ENCODE measurements at places on chromosomes 4 and X.
A peak's percentile ranks its signal among the peaks of the same experiment; 100 is the strongest.

DNA sequence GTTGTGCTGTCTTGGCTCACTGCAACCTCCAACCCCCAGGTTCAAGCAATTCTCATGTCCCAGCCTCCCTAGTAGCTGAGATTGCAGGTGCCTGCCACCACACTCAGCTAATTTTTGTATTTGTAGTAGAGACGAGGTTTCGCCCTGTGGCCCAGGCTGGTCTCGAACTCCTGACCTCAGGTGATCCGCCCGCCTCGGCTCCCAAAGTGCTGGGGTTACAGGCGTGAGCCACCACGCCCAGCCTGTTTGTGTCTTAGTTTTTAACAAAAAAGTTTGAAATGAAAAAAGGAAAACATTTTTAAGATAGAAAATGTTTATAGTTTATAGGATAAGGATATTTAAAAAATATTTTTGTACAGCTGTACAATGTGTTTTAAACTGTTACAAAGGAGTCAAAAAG lies 62.4 kb downstream of the CAPN6 start:
- no peak for DNase-seq

DNA sequence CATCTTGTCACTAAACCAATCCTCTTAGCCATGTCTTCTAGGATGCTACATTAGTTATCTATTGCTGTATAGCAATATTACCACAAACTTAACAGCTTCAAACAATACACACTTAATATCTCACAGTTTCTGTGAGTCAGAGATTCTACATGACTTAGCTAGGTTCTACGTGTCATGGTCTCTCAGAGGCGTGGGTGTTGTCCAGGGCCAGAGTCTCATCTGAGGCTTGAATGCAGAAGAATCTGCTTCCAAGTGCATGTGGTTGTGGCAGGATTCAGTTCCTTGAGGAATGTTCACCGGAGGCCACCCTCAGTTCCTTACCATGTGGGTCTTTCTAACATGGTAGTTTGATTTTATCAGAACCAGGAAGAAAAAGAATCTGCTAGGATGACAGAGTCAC lies 26.4 kb downstream of the PPP1R2C start:
- DNase-seq = no peak

DNA sequence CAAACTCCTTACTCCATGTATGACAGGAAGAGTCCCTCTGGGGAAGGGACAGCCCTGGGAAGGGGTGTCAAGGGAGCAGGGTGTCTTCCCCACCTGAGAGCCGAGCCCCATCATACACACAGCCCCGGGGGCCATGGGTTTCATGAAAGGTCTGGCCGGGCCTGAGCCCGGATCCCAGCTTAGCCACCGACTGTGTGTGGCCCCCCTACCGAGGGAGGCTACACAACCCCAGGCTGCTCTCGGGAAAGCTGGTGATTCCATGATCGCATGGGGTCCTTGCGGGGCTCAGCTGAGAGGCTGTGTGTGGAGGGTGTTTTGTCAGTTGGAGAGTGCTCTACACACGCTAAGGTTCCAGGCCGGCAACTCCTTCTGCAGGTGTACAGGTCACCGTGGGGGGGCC lies 55.6 kb downstream of the SORCS2 start:
- DNase-seq = no peak

GRCh38 chrX:153334654-153335295 lies 822 bp downstream of the ZNF275 start:
- DNase-seq = no peak

- DNase-seq = no peak
These were observed 346.2 kb downstream of the MAGEB5 start for GRCh38 chrX:26562156-26562555.

DNA sequence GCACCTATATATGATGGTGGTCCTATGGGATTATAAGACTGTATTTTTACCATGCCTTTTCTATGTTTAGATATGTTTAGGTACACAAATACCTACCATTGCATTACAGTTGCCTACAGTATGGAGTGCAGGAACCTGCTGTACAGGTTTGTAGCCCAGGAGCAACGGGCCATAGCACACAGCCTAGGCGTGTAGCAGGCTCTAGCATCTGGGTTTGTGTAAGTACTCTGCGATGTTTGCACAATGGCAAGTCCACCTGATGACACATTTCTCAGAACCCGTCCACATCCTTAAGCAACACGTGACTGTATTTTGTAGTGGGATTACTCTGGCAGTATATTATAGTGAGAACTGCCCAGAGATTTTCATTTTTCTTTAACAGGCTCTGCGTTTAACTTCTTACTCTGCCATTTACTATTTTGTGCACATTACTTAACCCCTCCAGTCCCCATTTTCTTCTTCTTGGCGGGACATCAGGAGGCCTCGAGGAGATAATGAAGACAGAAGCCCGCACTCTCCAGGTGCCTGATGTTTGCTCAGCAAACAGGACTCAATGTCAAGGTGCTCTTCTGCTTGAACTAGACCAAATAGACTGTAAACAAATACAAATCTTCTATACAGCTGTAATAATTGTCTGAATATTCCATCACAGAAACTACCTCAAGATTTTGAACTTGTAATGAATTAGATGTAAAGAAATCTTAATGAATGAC lies 102.0 kb upstream of the PDLIM3 start:
- no peak for DNase-seq

DNA sequence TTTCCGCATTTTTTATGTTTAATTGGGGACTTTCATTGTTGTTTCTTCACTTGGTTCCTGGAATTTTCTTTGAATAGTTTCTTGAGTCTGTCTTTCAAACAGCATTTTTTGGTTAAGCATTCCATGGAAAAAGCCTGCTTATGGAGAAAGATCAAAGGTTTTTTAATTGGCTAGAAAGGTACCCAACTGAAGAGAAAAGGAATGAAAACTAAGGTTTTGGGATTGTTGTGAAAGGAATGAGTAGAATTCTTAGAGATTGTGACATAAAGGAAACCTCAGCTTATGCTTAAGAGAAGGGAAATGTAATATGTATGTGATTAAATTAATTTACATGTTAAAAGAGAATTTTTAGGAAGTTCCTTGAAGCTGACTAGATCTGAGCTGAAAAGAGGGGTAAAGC lies 82.8 kb downstream of the CCKAR start:
- DNase-seq = no peak

- DNase-seq = no peak
These were observed 1.3 kb downstream of the ANTXR2 start for GRCh38 chr4:80071604-80072227.

- no peak for DNase-seq
These were observed 356.7 kb downstream of the GALNTL6 start for GRCh38 chr4:172169871-172170270.

DNA sequence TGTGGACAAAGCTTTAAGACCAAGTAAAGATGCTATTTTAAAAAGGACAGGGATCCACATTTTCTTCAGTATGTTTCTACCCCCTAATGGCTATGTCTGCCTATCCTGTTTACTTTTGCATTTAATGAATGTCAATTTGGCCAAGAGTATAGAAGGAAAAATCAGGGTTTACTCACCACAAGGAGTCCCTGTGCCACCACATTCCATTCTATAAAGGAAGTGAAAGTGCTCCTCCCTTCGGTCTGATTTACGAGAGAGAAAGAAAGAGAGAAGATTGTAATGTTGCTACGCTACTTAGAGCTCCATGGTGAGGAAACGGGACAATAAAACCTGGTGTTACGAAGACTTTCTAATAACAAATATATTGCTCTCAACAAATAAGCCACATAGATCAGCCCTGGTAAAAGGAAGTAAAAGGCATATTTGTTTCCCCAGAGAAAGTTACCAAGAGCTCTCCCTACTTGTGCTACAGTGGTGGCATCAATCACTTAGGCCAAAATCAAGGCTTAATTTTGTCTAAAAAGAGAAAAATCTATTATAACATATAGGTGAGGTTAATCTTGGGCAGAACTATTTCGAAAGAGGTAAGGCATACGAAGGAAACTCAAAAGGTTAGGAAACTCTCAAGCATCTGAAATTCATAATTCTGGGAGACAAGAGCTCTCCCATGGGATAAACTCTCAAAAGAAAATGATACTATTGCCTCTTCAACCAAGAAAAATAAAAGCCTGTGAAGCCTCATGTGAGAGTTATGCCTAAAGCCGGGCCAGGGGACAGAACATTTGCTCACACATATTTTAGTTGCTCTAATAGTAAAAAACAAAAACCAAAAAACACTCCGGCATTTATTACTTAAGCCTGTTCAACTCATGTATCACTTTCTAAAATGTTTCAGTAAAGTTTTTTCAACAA lies 29.5 kb downstream of the TAPT1 start:
- DNase-seq = no peak

GRCh38 chrX:53239474-53239873 lies 14.5 kb upstream of the KDM5C start:
- peak; percentile 36 for DNase-seq

DNA sequence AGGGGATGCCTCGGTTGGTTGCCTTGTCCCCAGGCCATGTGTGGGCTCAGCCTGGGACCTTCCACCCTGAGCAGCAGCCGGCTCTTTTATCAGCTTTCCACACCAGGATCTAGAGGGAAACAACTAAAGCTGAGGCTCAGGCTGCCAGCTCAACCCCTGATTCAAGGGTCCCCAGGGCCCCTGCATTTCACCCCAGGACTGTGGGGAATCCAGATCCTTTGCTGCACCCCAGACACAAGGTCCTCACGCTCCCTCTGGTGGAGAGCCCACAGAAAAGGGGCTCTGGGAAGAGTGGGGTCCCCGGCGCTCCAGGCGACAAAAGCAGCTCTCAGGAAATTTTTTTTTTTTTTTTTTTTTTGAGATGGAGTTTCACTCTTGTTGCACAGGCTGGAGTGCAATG lies 64.3 kb downstream of the ZFYVE28 start:
- DNase-seq = no peak

- no peak for DNase-seq
These were observed 147.2 kb upstream of the BANK1 start for GRCh38 chr4:101643186-101643837.

DNA sequence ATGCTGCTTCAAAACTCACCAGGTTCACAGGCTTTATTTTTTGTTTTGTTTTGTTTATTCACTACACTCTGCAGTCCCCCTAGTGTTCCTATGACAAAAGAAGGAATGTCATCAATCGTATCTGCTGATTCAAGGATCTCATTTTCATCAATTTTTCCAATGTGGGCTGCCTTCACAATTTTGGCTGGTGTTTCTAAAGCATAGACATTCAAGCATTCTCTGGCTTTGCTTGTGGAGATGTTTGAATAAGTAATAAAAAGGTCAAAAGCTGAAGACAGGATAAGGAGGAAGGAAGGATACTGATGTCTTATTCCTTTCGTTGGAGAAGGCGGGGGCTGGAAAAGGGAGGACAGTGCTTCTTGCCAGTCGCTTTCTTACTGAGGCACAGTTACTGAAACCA lies 12.2 kb upstream of the KCNIP4 start:
- DNase-seq = no peak

GRCh38 chr4:185945252-185945651 lies 123.7 kb upstream of the TLR3 start:
- no peak for DNase-seq

DNA sequence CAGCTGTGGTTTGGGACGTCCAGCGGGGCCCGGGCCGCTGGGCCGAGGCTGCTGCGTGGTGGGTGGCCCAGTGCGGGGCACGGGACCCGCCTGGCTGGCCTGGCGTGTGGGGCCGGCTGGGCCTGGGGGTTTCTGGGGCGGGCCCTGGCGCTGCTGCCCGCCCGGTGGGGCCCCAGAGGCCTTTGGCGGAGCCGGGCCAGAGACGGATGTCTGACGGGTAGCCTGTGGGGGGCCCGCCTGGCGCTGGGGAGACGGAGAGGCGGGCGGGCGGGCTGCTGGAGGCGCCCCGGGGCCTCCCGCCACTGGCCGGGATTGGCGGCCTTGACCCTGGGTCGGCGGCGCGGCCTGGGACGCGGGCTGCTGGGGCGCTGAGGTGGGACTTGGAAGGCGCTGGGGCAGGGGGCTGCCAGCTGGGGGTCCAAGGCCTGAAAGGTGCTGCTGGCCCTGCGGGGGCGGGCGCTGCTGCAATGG lies 8.1 kb upstream of the TIMP1 start:
- no peak for DNase-seq

DNA sequence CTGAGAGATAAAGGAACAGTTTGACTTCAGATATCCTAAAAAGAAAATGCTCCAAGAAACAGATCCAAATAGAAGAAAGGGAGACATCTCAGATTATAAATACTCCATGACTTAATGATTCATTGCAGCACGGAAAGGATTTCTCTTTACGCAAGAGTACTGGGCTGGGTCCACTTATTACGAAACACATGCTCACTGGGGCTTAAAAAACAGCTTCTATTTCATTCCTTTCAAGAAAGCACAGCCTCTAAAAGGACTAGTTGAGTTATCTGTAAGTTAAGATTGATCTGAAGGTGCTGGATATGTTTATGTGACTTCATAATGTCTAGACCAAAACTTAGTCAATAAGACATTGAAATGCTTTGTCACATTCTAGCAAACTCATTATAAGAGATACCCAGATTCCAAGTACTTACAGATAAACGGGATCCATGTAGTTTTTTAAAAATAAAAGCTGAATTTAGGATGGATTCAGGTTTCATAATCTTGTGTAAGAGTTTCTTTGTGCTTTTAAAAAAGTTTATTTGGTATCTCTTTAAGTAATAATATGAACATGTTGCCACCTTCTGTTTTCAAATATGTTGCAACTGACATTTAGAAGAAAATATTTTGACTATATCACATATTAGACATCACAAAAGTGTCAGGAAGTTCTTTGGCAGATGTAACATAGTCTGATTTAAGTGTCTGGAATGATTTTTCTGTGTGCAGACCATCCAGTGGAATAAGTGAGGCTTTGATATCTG lies 109.5 kb upstream of the MYOZ2 start:
- no peak for DNase-seq

GRCh38 chr4:1855333-1856070 lies 454 bp downstream of the LETM1 start:
- DNase-seq = no peak

DNA sequence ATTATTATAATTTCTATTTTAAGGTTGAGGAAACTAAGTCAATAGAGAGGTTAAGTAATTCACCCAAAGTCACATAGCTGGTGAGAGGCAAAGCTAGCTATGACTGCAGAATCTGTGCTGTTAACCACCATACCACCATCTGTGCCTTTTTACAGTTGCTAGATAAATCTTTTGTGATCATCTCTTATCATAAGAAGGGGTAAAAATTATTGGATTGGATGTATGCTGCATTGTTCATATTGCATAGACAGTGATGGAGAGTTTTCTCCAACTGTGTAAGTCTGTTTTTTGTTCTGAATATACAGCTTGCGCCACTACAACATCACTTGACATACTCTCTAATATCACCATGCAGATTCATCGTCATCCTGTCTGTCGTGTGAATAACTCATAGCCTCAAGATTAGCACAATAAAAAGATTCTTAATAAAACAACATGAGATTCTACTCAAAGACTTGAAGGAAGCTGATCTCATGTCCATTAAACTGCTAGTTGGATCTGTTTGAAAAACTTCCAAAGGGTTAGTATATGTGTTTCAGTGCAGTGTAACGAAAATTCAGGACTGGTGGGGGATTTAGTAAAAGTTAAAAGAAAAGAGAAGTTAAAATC lies 495.9 kb downstream of the SPRY1 start:
- DNase-seq = no peak

- peak; percentile 55 for DNase-seq
These were observed 114.5 kb downstream of the ADRA2C start for GRCh38 chr4:3880615-3881120.

DNA sequence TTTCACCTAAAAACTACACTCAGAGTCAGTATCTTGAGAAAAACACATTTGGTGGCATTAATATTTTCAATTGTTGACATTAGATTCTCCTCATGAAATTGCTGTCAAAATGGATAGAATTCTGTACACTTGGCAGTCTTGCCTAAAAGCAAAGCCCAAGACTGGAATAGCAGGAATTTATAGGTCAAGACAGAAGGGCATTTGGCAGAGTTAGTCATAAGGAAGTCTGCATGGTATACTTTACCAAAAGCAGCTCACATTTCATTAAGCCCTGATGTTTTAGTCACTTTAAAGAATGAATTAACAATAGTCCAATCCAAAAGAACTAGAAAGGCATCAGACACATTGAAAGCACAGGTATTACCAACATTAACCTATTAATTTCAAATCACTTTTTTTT lies 7.1 kb downstream of the CCDC160 start:
- no peak for DNase-seq

Measured in T-helper 2 cell (primary cell).